ENCODE measurements at places on chromosomes 5 and 9.

DNA sequence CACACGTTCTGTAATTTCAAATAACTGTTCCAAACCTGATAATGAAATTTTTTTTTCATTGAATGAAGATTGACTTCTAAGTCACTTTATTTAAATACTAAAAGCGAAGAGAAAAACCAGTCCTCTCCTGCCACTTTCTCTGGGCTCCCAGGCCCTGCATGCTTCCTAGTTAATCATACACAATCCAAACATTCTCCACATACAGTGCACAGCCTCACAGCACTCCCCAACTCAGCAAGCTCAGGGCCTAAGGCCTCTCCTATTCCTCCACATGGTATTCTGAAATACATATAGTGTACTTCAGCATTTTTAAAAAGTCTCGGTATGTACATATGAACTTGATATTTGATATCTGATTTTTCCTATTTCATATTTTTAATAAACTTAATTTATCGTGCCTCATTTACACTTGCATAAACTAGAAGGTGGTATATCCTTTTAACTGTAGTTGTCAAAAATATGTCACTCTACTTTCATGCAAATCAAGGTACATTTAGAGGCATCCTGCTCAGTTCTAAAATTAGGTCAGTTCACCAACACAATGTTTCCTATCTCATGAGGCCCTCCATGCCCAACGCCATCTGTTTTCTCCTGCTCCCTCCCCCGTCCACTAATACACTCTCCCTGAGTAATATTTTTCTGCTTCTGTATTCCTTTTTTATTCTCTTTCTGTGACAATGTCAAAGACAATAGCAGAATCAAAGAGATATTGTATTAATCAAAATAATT, 206.7 kb downstream of the ARRDC3 start:
- DNase-seq, result peak; percentile 32

DNA sequence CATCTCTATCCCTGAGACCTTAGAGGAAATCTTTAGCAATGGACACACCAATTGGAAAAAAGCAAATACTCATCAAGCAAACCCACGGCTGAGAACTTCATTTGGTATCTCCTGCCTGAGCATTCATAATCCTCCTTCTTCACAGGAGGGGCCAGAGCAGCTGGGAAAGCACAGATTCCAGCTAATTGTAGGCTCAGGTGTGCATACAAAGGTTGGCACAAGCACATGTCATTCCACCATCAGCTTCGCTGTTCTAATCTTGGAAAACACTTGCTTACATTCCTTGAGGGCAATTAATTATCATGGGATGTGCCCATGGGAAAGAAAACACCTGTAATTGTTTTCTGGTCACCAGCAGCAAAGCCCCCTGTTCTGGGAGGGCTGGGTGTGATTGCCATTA, 376.6 kb downstream of the SPOCK1 start:
- DNase-seq, result no peak

GRCh38 chr5:67283275-67283987, 86.8 kb upstream of the CD180 start:
- no peak for DNase-seq

DNA sequence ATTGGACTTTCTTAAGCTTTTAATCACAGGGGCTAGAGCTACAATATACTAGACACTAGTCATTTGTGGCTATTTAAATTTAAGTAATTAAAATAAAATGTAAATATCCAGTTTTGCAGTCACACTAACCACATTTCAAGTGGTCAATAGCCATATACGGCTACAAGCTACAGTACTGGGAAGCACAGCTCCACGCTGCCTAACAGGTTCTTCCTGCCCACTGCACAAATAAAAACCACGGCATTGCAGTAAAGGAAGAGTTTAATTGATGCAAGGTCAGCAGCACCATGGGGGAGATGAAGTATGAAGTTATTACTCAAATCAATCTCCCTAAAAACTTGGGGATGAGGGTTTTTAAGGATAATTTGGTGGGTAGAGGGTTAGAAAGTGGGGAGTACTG, 134.1 kb downstream of the LURAP1L start:
- no peak for DNase-seq

DNA sequence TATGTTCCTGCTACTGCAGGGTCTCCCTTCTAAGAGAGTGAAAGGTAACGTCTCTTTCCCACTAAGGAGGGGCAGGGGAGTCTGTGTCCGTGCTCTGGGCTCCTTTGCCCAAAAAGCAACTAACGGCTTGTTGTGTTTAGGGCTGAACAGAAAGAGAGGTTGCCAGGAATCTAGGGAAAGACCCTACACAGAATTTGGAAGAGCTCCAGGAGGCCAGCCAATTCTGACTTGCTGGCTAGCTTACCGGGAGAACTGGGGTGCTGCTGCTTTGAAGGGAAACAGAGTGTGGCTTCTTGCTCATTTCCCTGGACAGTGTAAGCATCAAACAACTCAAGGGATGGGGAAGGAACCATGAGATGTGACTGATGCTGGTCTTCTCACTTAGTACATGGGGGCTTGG, 176.1 kb downstream of the GADD45G start:
- no peak for DNase-seq

DNA sequence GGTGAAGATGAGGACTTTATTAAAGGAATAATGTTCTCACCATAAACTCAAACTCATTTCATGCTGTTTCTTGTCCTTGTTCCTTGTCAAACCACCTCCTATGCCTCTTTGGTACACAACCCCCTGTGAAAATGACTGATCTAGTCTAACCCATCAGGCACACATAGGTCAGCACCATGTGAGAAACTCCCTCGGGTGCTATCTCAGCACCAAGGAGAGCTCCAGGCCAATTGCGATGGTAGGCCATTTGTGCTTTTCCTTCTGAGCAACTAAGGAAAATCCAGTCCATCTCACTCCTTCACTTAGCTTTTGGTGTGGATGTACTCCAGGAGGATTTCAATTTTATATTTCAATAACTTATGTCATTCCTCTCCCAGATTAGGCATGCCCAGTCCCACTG, 199.8 kb downstream of the ZNF608 start:
- peak; percentile 42 for DNase-seq

DNA sequence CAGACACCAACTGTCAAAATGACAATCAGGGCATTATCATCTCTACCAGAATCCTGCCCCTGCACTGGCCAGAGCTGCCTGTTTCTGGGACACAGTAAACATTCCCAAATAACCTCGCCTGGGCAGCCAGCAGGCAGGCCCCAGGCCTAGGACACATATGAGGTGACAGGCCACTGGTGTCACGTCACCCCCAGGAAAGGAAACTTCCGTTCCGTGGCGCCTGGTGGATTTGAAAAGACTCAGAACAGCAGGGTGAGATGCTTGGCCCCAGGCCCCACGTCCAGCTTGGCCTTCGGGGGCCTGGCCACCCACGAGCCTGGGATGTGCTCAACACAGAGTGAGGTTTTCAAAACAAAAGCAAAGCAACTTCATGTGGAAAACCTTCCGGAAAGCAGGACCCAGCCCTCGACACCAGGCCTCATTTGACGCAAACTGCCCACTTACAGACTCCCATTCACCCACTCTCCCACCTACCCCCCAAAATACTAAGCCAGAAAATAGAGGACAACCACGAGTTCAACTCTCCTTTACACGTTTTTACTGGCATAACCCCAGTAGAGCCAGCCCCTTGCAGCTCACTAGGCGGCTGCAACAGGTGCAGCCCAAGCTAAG, 1.2 kb downstream of the SEMA4D start:
- no peak for DNase-seq

- no peak for DNase-seq
Measured at GRCh38 chr5:107040907-107041306, 629.8 kb downstream of the EFNA5 start.

- peak; percentile 57 for DNase-seq
Measured at GRCh38 chr5:55456216-55456895, 78.4 kb downstream of the PLPP1 start.

DNA sequence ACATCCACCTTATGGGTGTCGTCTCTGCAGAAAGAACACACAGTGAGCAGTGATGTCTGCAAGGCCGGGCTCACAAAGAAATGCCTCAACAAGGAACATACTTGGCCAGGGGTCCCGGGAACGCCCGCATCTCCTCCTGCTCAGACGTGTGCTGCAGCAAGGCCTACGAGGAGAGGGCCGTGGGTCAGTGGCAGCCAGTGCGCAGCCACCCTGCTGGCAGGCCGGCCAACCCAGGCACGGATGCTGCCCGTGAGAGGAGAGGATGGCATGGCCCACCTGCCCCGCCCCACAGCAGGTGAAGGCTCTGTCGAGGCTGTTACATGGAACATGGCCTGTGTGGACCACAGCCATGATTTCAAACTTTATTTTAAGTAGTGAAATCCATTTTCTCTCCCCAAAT, 19.3 kb downstream of the SEC16A start:
- no peak for DNase-seq

DNA sequence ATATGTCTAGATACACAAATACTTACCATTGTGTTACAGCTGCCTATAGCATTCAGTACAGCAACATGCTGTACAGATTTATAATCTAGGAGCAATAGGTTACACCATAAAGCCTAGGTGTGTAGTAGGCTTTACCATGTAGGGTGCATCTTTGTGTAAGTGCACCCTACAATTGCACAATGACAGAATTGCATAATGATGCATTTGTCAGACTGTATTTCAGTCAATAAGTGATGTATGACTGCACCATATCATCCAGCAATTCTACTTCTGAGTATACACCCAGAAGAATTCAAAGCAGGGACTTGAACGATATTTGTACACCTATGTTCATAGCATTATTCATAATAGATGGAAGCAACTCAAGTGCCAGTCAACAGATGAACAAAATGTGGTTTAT, 100.4 kb upstream of the SLC44A1 start:
- no peak for DNase-seq

DNA sequence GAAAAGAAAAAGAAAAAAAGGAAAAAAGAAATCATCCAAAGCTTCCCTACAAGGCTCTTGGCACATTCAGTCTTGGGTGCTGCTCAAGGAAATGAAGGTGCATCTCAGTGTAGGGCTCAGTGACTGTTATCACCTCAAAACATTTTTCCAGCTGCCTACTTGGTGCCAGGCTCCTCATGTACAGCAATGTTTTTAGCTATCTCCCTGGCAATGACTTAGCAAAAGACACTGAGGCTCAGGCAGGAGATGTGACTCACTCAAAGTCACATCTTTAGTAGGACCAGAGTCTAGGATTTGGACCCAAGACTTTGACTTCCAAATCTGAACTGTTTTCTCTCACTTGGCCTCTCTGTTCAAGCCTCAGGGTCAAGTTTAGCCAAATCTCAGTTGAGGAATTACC, 264.2 kb downstream of the CRB2 start:
- DNase-seq, result no peak

DNA sequence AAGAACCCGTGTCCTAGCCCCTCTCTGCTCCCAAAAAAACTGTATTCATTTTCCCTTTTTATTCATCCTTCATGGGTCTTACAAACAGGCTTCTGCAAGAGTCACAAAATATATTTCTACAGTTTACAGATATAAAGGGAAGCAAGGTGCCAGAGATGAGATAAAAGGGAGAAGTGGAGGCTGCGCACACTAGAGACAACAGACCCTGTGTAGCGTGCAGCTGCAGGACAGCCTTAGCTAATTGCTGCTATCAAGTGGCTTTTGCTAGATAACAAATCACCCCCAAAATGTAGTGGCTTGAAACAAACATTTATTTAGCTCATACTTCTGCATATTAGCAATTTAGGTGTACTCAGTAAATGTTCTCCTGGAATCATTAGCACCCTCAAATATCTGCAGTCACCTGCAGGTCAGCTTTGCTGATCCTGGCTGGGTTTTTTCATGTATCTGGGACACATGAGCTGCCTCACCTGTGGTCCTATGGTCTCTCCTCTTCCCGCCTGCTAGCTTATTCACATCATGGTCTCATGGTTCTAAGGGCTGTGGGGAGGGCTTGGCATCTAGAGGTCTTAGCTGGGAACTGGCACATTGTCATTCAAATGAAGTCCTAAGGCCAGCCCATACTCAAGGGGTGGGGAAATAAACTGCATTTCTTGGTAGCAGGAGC, 29.4 kb downstream of the ARHGEF37 start:
- no peak for DNase-seq

- no peak for DNase-seq
Measured at GRCh38 chr5:76433261-76433660, 30.2 kb downstream of the IQGAP2 start.

GRCh38 chr5:74679966-74680365, 5.1 kb upstream of the HEXB start:
- DNase-seq, result peak; percentile 34

GRCh38 chr9:100082782-100083181, 16.0 kb downstream of the ERP44 start:
- peak; percentile 71 for DNase-seq

DNA sequence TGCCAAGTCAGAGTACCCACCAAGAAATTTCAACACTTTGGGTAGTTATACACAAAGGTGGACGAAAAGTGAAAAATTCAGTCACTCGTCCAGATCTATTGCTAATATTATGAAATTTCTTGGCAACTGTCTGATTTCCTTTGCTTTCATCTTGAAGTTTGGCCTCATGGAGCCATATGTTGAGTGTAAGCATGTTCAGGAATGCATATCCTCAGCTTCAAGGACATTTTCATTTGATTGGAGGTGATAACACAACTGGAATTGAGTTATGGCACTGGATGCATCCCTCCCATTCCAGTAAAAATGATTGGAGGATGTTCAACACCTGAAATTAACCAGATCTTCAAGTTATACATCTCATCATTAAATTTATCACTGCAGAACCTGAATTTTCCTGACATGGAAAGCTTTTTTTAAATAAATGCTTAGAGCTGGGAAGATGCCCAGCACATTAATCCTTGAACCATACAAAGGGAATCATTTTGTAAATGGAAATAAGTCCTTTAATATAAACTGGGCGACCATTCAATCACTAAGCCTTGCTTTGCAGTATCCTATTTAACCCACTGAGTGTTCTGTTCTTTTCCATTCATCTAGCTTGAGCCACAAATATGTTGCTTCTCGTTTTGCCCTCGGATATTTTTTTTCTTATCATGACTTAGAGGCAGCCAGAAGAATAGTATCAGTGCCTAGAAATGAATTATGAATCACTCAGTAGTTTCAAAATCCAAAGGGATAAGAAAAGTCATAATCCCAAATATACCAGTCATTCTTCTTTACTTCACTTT, 273.7 kb upstream of the PIK3R1 start:
- peak; percentile 74 for DNase-seq

DNA sequence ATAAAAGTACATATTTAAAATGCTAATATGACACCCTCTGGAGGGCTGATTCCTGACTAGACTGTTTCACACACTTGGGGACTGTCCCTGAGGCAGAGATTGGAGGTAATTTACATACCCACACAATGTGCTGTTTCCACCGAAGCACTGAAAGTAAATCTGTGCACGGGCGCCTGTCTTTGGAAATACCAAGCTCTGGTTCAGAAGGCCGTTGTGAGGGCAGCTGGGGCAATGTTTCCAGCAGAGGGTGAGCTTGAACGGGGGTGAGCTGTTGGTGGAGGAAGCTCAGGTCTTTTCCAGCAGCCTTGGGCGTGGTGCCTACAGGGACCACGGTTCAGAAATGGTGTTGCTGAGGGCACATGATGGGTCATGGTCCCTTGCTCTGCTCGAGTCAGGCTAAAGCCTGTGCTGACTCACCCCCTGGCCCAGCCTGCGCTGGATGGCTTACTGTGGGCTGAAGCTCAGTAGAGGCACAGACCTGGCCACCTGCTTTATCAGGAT, 25.8 kb upstream of the HMCN2 start:
- no peak for DNase-seq

GRCh38 chr9:6984941-6985578, 227.3 kb downstream of the KDM4C start:
- DNase-seq, result peak; percentile 20

Data from fibroblast of upper back skin (primary cell).